ENCODE measurements at places on chromosomes 4 and X. TPM values are rescaled to one million over a fixed set of nuclear protein-coding genes. Genes with fewer than 3 reads are reported as not detected.

Gene C4orf51
- not detected for total RNA-seq

Gene CT47A1
- not detected for total RNA-seq

Gene CT45A8
- total RNA-seq, result not detected

Gene MAGEA2
- total RNA-seq, result not detected

- peaks cover 17% of the 10 kb centered on the region for H3K36me3 ChIP-seq
- no peak overlapping the region for H3K27ac ChIP-seq
- DNase-seq, result no peak
- H3K4me1 ChIP-seq, result no peaks in the 10 kb centered on the region
Measured at GRCh38 chr4:150250998-150251651, 172.9 kb downstream of the DCLK2 start.

DNA sequence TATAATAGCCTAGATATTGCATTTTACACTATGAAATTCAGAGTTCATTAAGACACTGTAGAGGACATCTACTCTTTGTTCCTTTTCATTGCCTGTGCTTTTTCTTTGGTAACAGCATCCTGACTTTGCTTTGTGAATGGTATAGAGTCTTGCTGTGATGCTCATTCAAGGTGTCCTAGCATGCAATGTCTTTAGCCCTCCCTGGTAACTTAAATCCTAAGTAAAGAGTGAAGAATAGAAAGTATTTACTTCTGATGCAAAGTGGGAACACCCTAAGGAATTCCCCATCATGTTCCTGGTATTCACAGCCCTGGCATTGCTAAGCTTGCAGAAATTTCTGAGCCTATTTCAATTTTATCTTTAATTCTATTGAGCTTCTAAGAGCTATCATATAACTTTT is 400.1 kb downstream of the FAT4 start:
- no peak for DNase-seq
- no peaks in the 10 kb centered on the region for H3K36me3 ChIP-seq
- no peaks in the 10 kb centered on the region for H3K4me1 ChIP-seq
- H3K27me3 ChIP-seq, result no peaks in the 10 kb centered on the region

- H3K4me3 ChIP-seq, result no peak overlapping the region
- H3K27me3 ChIP-seq, result no peaks in the 10 kb centered on the region
- no peaks in the 10 kb centered on the region for H3K36me3 ChIP-seq
- no peak overlapping the region for H3K27ac ChIP-seq
- DNase-seq, result no peak
Measured at GRCh38 chr4:24639714-24640113, 55.4 kb upstream of the DHX15 start.

DNA sequence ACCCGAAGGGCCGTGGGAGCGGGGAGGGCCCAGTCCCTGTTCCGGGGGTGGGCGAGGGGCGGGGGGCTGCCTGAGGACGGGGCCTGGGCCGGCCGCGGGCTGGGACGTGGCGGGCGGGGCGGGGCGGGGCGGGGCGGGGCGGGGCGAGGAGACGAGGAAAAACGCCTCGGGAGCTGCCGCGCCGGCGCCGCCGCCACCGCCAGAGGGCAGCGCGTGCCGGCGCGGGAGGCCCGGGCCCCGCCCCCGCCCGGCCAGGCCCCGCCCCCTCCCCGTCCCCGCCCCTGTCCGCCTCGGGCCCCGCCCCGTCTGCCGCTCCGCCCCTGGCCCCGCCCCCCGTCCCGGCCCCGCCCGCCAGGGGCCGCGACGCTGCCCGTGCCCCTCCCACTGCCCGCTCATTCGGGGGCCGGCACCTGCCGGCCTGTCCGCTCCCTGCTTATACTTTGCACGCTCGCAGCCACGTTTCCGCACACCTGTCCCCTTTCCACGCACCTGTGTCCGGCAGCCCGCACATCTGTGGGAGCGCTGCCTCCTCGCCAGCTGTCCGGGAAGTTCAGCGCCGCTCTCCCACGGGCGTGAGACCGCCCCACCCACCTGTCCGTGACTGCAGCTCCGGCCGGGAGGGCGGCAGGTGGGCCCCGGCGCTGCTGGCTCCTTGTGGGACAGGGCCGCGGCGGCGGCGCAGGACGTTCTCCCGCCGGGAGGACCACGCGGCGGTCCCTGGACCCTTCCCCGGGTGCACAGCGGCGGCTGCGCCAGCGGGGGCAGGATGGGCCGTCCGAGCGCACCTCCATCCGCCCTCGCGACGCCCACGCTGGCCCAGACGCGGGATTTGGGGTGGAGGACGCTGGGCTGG is 1.7 kb upstream of the FGFRL1 start:
- H3K4me3 ChIP-seq, result peak overlapping the region; percentile 80
- peak overlapping the region; percentile 79 for H3K27ac ChIP-seq
- peak; percentile 76 for DNase-seq
- H3K27me3 ChIP-seq, result no peaks in the 10 kb centered on the region

DNA sequence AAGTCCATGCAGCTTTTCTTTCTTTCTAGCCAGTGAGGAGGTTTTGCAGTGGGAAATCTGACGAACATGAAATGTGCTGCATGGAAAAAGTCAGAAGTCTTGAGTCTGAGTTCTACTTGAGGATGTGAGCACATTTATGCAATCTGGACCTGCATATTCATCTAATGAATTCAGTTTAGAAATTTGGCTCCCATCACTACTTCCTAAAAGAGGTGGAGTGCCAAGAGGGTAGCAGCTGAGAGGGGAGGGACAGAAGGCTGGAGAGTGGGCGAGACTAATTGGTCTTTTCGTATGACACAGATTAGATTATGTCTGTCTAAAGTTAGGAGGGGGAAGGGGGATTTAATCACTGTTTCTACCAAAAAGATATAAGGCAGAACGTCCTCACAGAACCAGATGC is 535.9 kb downstream of the IQCM start:
- H3K27ac ChIP-seq, result no peak overlapping the region
- H3K4me3 ChIP-seq, result no peak overlapping the region
- no peaks in the 10 kb centered on the region for H3K27me3 ChIP-seq
- H3K4me1 ChIP-seq, result no peaks in the 10 kb centered on the region

DNA sequence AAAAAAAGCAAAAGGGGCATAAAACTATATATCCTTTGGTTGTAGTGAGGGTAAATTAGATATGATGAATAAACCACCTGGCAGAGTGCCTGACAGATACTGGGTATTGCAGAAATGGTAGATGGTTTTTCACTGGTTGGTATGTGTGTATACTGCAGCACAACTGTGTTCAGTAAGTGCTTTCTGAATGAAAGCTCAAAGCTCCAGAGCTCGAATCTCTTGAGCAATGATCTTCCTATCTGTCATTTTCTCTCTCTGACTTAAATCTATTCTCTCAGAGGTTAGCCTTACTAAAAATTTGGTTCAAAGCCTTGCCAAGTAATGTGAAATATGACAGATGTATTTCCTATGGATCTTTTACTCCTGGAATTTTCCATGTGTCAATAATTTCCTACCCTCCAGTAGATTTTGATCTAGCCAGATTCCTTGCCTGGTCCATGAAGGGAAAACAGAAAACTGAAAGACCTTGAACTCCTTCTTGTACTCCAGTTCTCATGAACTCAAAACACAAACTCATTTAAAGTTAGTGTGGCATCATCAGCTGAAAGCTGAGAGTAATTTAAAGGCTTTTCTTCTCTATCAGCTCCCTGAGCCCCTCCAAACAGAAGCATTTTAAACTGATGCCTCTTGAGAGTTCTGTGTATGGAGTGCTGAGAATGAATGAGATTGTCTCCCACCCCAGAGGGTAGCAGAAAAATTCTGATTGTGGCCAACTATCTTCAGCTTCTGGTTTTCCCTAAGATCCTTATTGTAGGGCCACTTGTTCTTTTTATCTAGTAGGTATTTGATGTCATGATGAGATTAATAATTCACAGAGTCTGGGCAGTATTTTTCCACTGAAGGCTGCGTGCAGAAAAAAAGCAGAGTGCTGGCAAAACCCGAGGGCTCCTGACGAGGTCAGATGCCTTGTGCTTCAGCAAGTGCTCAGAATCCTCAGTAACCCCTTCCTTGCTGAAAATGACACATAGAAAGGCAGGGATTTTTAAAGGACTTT is 363.4 kb upstream of the BOD1L1 start:
- H3K36me3 ChIP-seq, result no peaks in the 10 kb centered on the region
- no peak for DNase-seq
- no peaks in the 10 kb centered on the region for H3K27me3 ChIP-seq
- H3K27ac ChIP-seq, result no peak overlapping the region
- H3K4me3 ChIP-seq, result no peak overlapping the region
- H3K4me1 ChIP-seq, result no peaks in the 10 kb centered on the region
